ENCODE measurements at places on chromosomes 4 and X. TPM values are rescaled to one million over a fixed set of nuclear protein-coding genes. Genes with fewer than 3 reads are reported as not detected.

The YIPF7 gene
- total RNA-seq: not detected

The TMEM150C gene
- total RNA-seq: 2.7 TPM

DNA sequence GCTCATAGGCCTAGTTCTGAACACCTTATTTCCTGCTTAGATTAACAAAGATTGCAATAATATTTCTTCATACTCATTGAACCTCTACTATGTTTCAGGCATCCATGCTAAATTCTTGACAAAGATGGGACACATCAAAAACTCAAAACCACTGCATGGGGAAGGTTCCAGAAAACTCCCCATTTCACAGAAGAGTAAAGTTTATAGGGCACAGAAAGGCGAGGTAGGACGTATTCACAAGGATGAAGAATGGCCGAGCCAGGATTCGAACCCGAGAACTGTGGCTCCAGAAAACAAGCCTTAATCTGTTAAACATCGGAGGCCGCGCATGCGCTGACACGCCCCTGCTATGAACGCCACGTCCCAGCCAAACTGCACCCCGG is 688 bp downstream of the UXT start:
- DNase-seq: no peak

DNA sequence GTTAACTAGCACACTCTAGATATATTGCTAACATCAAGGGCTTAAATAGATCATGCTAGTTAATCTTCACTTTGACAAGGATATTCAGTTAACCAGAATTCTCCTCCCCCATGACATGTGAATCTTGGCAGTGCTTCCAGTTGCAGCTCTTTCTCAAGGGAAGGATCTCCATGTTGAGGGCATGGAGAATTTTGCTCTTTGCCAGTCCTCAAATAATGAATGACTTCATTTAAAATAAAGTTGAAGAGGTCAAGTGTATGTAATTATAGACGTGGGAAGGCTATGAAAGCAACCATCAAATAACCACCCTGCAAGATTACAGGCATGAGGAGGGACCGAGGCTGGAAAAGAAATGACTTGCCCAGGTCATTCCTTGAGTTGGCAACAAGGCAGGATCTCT is 87.3 kb upstream of the CPEB2 start:
- DNase-seq: no peak

GRCh38 chr4:3416270-3416669 is 25.5 kb upstream of the HGFAC start:
- DNase-seq: no peak

- DNase-seq: no peak
Measured at GRCh38 chr4:36064117-36064516, 180.2 kb downstream of the ARAP2 start.

DNA sequence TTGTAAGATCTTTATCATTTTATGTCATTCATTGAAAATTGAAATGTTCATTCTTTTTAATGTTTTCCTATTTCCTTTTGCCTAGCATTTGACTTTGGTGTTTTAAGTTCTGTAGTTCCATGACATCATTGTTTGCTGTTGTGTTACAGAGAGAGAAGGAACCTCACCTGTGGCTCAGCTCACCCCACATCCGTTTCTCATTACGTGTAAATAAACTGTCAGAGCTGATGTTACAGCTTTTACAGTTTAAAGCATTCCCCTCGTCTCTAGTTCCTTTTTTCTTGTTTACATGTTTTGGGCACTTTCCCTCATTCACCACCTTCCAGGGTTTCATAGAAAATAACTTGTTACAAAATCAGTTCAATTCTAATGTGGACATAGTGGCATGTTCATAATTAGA is 137.2 kb downstream of the FNIP2 start:
- no peak for DNase-seq

- DNase-seq: no peak
Measured at GRCh38 chr4:147351083-147351787, 129.7 kb upstream of the EDNRA start.

DNA sequence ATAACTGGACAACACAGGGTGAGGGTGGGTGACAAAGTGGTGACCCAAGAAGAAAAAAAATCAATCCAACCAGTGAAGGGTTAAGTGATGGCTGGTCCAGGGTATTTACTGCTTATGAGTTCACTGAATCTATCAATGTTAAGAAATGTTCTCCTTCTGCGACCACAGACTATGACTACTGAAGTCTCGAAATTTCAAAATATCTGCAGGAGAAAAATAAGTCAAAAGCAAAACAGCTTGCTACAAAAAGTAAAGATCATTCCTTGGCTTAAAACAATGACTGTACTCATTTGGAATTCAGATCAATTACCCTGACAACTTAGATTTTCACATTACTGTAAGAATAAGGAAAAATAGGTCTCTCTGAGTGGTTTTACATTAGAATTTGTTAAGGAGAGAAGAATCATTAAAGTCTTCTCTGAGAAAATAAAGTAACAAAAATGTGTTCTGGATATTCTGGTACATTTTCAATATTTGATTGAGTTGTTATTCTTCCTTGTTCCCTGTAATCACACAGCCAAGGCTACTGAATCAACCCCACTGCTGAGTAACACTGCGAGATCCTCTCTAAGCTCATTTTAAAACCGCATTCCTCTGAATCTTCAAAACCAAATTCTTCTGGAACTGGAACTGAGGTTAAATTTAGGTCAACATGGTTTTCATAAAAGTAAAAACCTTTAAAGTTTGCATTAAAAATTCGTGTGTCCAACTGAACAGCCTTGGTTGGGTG is 22.7 kb downstream of the SMPX start:
- DNase-seq: no peak

DNA sequence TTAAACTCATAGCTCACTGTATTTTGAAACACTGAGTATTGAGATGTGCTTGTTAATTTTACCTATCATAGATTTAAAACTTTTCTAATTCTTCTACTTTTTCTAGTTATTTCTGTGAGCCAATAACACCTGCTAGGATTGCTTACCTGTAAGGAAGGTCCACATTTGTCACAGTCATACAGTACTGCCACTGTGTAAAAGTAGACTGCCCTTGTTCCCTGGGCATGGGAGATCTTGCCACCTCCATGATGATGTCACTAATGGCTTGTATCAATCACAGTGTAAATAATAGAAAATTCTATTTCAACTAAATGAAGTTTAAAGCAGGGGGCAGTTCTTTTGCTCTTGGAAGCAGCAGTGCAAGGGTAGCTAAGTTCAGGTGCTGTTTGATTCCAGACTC is 35.9 kb downstream of the GK start:
- no peak for DNase-seq

DNA sequence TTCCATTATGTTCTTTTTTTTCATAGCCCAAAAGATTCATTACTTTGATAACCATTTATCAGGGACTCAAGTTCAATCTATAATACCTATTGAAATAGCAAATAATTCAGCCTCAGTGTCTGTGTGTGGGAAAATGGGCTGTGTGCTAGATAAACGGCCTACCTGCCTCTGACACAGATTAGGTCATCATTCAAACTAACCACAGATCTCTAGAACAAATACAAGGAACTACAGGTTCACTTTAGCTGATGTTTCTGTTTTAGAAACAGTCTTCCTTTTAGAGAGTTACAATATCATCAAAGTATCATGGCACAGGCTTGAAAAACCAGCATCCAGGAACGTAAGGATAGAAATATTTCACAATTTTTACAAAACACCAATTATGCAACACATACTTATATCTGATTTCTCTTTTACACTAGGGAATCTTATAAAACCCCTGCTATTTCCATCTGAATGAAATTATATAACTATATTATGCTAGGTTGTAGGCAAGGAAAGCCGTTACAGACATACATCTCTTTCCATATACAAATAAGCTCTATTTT is 56.6 kb upstream of the MAB21L2 start:
- no peak for DNase-seq

DNA sequence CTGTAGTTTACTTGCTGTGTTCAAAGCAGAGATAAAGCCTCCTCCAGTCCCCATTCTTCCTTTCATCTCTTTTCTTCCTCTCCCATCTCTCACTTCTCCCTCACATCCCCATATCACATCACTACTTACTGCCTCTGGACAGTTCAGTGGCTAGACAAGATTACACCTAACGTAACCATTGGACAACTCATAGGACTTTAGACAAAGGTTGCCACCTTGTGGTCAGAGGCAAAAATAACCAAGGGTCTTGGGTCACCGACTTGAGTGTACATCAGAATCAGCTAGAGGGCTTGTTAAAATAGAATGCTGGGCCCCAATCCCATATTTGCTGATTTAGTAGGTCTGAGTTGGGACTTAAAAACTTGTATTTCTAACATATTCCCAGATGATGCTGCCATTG is 109.3 kb upstream of the DGKK start:
- peak; percentile 31 for DNase-seq

DNA sequence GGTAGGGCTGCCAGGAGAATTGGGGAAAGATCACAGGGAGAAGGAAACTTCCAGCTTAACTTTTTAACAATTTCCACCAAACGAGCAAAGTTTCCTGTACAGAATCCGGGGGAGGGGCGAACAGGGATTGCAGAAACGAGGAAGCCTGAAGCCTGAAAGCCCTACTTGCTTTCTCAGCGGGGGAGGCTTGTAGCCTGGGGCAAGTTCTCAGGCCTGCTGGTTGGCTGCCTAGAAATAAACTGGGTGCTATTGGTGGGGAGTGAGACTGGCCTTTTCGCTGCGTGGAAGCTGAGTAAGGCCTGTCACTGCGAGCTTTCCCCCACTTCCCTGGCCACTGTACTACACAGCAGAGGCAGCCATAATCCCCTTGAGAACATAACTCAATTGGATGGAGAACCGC is 110.8 kb upstream of the ATP8A1 start:
- DNase-seq: peak; percentile 16

DNA sequence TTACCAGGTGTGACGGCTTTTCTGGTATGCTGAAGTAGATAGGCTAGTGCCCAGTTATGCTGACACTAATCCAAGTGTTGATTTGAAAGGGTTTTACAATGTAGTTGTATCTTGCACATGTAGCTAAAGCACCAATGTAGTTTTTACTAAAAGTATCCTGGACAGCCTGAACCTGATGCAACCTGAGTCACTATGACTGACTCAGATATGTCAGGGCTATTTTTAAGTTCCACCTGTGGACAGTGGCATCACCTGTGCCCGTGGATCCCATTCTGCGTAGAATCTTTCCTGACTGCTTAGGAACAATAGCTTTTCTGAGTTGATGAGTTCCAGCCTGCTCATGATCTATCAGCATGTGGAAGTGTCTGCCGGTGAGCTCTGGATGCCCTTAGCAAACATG is 58.1 kb downstream of the CCNG2 start:
- DNase-seq: no peak

Data from WTC11 (cell line).